C1 segment of cervical spinal cord (tissue), 14 donors: ENCODE measurements at places on chromosomes 2 and 18.
A peak's percentile ranks its signal among the peaks of the same experiment; 100 is the strongest.

GRCh38 chr2:30323499-30323898, 92.2 kb downstream of the LBH start:
- no peak for DNase-seq

- DNase-seq = no peak
These were observed at the start of gene MYO1B for GRCh38 chr2:191245046-191245868. Gene MYO1B, plus strand, starts transcription at chr2:191245404. Its CDS starts 31,492 bp downstream, at chr2:191276896.

DNA sequence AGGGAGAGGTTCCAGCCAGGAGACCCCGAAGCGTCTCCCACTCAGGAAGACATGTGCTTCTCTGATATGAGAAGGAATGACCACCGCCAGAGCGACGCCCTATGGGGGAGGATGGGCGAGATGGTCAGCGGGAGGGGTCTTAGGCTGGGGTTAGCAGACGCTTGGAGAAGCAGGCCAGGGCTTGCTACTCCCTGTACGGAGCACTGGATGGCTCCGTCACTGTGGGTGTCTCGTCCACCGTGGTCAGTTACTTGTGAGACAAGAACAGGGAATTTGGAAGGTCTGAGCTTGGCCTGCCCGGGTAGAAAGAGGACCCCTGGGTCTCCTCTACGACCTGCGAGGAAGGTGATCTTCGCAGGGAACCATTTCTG, 39.8 kb downstream of the TMEM18 start:
- no peak for DNase-seq

- no peak for DNase-seq
These were observed 198.8 kb upstream of the FOSL2 start for GRCh38 chr2:28193630-28194403.

DNA sequence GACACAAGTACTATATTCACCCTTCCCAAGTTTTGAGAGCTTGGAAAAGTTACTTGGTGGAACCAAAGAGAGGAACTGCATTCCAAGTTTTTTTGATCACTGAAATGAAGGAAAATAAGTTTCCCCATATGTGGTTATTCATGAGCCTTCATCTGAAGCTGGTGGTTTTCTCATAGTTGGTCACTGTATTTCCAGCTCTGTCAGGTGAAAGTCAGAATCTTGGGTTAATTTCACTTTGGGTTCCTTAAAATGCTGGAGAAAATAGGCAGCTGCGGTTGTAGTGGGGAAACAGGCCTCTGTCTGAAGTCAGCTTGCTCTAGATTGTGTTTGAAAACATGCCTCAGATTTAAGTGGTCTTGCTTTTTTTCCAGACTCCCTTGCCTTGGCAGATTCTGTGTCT, 200.5 kb downstream of the HRH4 start:
- DNase-seq = no peak

DNA sequence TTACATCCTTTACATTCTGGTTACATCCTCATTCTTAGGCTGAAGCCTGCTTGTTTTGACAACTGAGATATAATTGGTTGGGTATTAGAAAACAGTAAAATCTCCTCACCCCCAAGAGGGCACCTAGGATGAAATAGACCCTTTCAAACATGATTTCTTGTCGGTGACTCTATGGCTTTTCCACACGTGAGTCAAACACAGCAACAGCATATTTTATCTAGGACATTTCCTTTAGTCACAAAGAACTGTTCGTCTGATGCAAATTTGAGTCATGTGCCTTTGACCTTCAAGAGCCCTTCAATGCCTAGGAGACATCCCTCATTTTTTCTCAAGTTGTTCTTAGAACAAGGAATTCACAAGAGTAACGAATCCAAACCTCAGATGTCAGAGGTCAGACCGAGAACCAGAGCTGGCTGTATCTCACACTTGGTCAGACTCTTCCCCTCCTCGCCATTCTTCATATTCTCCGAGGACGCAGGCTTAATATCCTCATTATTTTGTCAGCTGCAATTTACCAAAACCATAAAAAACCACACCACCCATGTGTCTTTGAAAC, 60.5 kb upstream of the ALKAL2 start:
- DNase-seq = no peak

GRCh38 chr2:141534666-141535362, 596.0 kb downstream of the LRP1B start:
- no peak for DNase-seq

- DNase-seq = no peak
These were observed 61.3 kb upstream of the RAPGEF4 start for GRCh38 chr2:172674034-172674967.

DNA sequence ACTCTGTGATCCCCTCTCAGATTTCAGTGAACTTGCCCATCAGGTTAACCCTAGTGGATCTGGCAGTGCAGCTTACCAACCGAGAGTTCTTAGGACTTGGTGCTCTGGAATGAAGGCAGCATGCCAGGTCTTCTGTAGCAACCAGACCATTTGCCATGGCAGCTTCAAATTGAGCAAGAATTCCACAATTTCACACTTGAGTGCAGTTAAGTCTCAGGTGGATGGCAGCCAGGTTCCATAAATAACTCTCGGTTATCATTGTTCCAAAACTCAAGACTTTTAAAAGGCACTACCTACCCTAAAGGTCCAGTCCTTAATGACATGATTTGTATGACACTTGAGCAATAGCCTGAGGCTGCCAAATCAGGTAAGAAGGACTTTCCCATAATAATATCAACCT, 48.1 kb downstream of the GALNT3 start:
- peak; percentile 4 for DNase-seq

- DNase-seq = no peak
These were observed 557.2 kb downstream of the ERBB4 start for GRCh38 chr2:211981451-211981850.

DNA sequence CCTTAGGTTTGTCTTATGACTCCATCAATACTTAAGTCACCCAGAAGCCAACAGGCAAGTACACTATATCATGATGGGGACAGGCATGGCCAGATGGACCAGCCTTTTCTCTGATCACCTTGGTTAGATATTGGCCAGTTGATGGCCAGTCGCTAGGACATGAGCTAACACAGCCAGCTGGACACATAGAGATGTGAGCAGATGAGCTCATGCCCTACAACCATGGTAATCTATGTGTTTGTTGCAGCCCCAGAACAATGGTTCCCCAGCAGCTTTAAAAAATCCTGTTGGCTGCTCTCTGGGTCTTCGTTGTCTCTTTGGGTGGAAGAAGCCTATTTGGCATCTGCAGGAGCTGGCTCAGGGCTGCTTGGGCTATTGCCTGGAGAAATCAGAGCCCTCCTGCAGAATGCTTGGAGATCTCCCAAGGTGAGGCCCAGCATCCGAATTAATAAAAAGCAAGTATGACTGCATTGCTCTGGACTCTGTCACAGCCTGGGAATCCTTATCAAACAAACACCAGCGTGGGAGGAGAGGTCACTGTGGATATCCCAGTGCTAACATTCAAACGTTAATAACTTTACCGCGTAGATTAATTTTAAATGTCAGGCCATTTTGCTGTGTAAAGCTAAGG, 62.3 kb upstream of the KLHL29 start:
- no peak for DNase-seq

DNA sequence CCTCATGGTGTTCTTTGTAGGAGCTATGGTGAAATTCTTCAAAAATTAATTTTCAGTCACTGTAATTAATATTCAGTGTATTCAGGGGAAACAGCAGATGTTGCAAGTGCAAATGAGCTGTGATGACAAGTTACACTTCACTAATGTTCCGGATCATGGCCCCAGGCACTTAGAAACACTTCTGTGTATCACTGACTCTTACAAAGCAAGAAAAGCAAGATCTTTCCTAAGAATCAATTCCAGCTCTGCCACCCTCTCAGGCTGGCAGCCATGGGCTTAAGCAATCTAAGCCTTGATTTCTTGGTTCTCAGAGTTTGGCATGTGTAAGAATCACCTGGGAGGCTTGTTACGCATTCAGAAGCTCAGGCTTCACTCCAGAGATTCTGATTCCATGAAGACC, 78.0 kb downstream of the MARCHF4 start:
- no peak for DNase-seq

DNA sequence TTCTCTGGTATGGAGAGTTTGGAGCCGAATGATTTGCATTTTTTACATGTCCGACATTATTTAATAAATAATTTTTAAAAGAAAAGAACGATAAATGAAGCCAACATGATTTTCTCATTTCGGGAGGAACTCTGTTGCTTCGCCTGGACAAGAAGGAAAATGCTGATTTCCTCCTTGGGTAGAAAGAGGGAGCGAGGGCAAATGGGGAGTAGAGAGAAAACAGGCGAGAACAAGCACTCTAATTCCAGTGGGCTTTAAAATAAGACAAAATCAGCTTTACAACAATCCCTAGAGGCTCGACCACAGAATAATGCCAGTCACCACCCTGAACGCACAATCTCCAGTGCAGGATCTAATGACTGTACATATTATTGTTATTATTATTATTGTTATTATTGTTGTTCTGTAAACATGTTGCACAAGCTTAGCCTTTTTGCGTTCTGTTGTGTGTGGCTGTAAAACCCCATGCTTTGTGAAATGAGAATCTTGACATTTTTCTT, 3.7 kb downstream of the DLX1 start:
- DNase-seq = no peak

DNA sequence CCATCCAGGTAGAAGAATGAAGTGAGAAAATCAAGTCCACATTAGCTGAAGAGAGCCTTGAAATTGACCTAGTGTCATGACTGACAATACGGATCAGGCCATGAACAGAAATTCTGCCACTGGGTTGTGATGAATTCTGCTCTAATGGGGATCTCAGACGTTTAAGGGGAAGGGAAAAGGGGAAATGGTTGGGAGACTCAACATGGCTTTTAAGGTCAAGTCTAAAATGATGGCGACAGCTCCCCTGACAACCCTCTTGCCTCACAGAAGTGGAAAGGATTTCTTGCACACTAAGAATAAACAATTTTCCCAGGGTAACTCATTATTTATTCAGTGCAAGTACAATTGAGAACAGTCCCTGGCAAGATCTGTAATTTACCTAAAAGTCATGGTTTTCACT, 302.5 kb upstream of the ACVR2A start:
- no peak for DNase-seq

DNA sequence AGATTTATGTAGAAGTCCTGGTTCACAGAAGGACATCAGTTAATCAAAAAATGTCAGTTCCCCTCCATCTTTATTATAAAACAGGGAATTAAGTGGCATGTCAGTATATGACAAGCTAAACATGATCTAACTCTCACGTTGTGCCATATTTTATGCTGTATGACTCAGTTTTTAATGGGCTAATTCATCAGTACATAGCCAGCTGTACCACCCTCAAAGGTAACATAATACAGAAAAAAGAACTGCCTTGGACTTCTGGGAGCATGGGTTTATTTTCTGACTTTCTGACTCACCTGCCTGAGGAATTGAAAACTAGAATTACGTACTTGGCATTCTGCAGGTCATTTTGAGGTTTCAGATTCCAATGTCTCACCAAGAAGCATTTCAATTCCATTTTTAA, 135.7 kb downstream of the CMPK2 start:
- no peak for DNase-seq

DNA sequence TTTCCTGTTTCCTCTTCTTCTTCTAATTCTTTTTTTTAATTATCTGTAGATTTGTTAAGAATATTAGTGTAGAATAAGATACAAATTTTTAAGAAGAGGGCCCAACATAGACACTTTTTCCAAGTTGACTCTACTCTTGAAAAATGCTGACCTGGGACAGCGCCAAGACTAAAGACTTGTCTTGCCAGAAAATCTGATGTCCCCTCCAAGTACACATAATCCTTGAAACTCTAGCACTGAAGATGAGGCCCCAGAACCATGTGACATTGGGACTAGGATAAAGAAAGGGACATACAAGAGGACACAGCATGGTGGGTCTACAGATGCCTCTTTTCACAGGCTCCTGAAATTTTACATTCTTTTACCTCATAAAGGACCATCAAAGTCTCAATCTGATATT, 271.6 kb upstream of the SESTD1 start:
- no peak for DNase-seq

DNA sequence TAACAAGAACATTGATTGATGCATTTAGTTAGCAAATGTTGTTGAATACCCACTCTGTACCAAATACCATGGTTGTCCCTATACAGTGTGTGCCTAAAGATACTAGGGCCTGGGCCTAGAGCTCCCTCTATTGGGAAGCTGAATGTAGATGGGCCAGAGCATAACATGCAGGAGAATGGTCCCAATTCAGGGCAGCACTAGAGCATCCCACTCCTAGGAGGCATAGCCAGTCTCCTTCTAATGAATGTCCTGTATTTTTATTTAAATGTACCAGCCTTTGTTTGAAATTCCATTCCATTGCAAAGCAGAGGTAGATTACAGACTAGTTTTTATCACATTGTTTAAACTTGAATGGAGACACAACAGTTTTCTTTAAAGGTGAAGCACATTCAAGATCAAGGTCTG, 90.6 kb downstream of the FEZ2 start:
- DNase-seq = no peak

- DNase-seq = no peak
These were observed 51.7 kb upstream of the SMIM21 start for GRCh38 chr18:75478996-75479880.
